ENCODE measurements at places on chromosomes 16 and 17.

GRCh38 chr17:36602924-36603384 is 1.6 kb downstream of the MRM1 start:
- peak; percentile 68 for DNase-seq
- peaks cover 13% of the 10 kb centered on the region for H3K4me1 ChIP-seq
- no peaks in the 10 kb centered on the region for H3K27me3 ChIP-seq
- H3K36me3 ChIP-seq, result no peaks in the 10 kb centered on the region
- no peak overlapping the region for H3K27ac ChIP-seq

GRCh38 chr17:63437287-63438091 is 8.6 kb downstream of the CYB561 start:
- DNase-seq, result no peak
- no peak overlapping the region for H3K27ac ChIP-seq
- no peaks in the 10 kb centered on the region for H3K4me1 ChIP-seq
- H3K27me3 ChIP-seq, result peaks cover 17% of the 10 kb centered on the region

GRCh38 chr17:8210761-8211458 is 535 bp upstream of the AURKB start:
- no peaks in the 10 kb centered on the region for H3K36me3 ChIP-seq
- no peaks in the 10 kb centered on the region for H3K4me1 ChIP-seq
- H3K27ac ChIP-seq, result peak overlapping the region; percentile 80
- H3K27me3 ChIP-seq, result no peaks in the 10 kb centered on the region

- H3K4me1 ChIP-seq, result peaks cover 59% of the 10 kb centered on the region
- no peaks in the 10 kb centered on the region for H3K36me3 ChIP-seq
Observed at GRCh38 chr17:81484195-81484979, 28.2 kb downstream of the ACTG1 start.

- no peaks in the 10 kb centered on the region for H3K36me3 ChIP-seq
- no peak overlapping the region for H3K4me3 ChIP-seq
- no peaks in the 10 kb centered on the region for H3K4me1 ChIP-seq
- H3K27ac ChIP-seq, result no peak overlapping the region
Observed at GRCh38 chr17:77507111-77507885, 366.5 kb downstream of the SEC14L1 start.

Measured in sigmoid colon (tissue), 7 donors.